ENCODE measurements at places on chromosomes 12 and 14. TPM values are rescaled to one million over a fixed set of nuclear protein-coding genes. Genes with fewer than 3 reads are reported as not detected.

Gene ANG
- 1.5 TPM for total RNA-seq

Gene ALDH2
- total RNA-seq, result 31.1 TPM

Gene LRFN5
- under 0.01 TPM for total RNA-seq

Gene NXPH4
- total RNA-seq, result 9.3 TPM
